SJCRH30 (cell line): ENCODE measurements at places on chromosomes 3 and 15. TPM values are rescaled to one million over a fixed set of nuclear protein-coding genes. Genes with fewer than 3 reads are reported as not detected.

MME gene
- 71.1 and 71.5 TPM in 2 replicates for total RNA-seq

FAM227B gene
- 8.5 and 9.7 TPM in 2 replicates for total RNA-seq

MUSTN1 gene
- 35.7 and 38.6 TPM in 2 replicates for total RNA-seq

RPP14 gene
- 15.1 and 15.2 TPM in 2 replicates for total RNA-seq

CDC25A gene
- total RNA-seq = 83.1 and 92.0 TPM in 2 replicates

CYP1A1 gene
- total RNA-seq = not detected in 2 replicates

POC1A gene
- 27.1 and 28.3 TPM in 2 replicates for total RNA-seq

ARGFX gene
- total RNA-seq = 1.1 and 1.2 TPM in 2 replicates

SPSB4 gene
- total RNA-seq = 101 and 106 TPM in 2 replicates

IL16 gene
- total RNA-seq = 0.18 TPM in 1 of 2 replicates, not detected in the other

MFGE8 gene
- 60.9 and 69.1 TPM in 2 replicates for total RNA-seq

SPTBN5 gene
- 0.38 and 0.55 TPM in 2 replicates for total RNA-seq

LRRN1 gene
- 15.7 and 20.2 TPM in 2 replicates for total RNA-seq

P2RY12 gene
- total RNA-seq = not detected in 2 replicates

TMEM45A gene
- 28.3 and 30.2 TPM in 2 replicates for total RNA-seq

ACAN gene
- not detected in 2 replicates for total RNA-seq

CHAC1 gene
- total RNA-seq = 1.0 and 2.5 TPM in 2 replicates

CYP8B1 gene
- total RNA-seq = not detected in 2 replicates

CLDN1 gene
- 0.25 and 0.42 TPM in 2 replicates for total RNA-seq

ST8SIA2 gene
- total RNA-seq = 1.3 and 2.1 TPM in 2 replicates

ANKRD34C gene
- not detected in 2 replicates for total RNA-seq

PCOLCE2 gene
- 12.3 and 16.7 TPM in 2 replicates for total RNA-seq

HTR3E gene
- 6.5 and 8.0 TPM in 2 replicates for total RNA-seq

PGBD4 gene
- total RNA-seq = 1.9 and 2.5 TPM in 2 replicates

APOD gene
- total RNA-seq = 0.12 and 0.33 TPM in 2 replicates

KCNAB1 gene
- total RNA-seq = not detected in 2 replicates

KIF7 gene
- total RNA-seq = 5.0 TPM in 2 replicates

BOC gene
- 13.4 and 15.3 TPM in 2 replicates for total RNA-seq

AGTR1 gene
- 0.18 and 0.43 TPM in 2 replicates for total RNA-seq

CPNE9 gene
- 0.06 TPM in 1 of 2 replicates, not detected in the other for total RNA-seq

INKA1 gene
- 0.20 and 0.61 TPM in 2 replicates for total RNA-seq

SLC12A8 gene
- total RNA-seq = 3.6 and 3.7 TPM in 2 replicates

CELSR3 gene
- total RNA-seq = 1.1 and 1.7 TPM in 2 replicates

SPINT1 gene
- total RNA-seq = not detected in 2 replicates

KLHDC8B gene
- total RNA-seq = 7.8 and 8.6 TPM in 2 replicates

UROC1 gene
- not detected in 2 replicates for total RNA-seq

ZNF654 gene
- total RNA-seq = 13.1 and 14.1 TPM in 2 replicates

AHSG gene
- not detected in 2 replicates for total RNA-seq

CCDC9B gene
- 2.4 and 3.2 TPM in 2 replicates for total RNA-seq

KBTBD12 gene
- total RNA-seq = not detected in 2 replicates

CNTN3 gene
- total RNA-seq = not detected in 2 replicates

CX3CR1 gene
- not detected in 2 replicates for total RNA-seq

IMPG2 gene
- 0.08 and 0.20 TPM in 2 replicates for total RNA-seq

TRIM42 gene
- not detected in 2 replicates for total RNA-seq

FAM3D gene
- not detected in 2 replicates for total RNA-seq

VILL gene
- 0.06 TPM in 1 of 2 replicates, not detected in the other for total RNA-seq

SLC24A5 gene
- not detected in 2 replicates for total RNA-seq

CADM2 gene
- 12.0 and 20.8 TPM in 2 replicates for total RNA-seq

PDZRN3 gene
- 27.3 and 29.5 TPM in 2 replicates for total RNA-seq

GATM gene
- 226 and 232 TPM in 2 replicates for total RNA-seq

SETD2 gene
- total RNA-seq = 35.3 and 38.5 TPM in 2 replicates

RETNLB gene
- not detected in 2 replicates for total RNA-seq
